Foreskin melanocyte (primary cell): ENCODE measurements at places on chromosomes 13 and 19.

GRCh38 chr13:59931621-59932020, 232.1 kb downstream of the DIAPH3 start:
- no peak for DNase-seq

- no peak for DNase-seq
Measured at GRCh38 chr19:54153731-54154326, 5.7 kb downstream of the LENG1 start.

- no peak for DNase-seq
Measured at GRCh38 chr19:5407356-5407755, 47.9 kb upstream of the ZNRF4 start.

GRCh38 chr19:15423130-15423529, 4.3 kb upstream of the AKAP8L start:
- no peak for DNase-seq

DNA sequence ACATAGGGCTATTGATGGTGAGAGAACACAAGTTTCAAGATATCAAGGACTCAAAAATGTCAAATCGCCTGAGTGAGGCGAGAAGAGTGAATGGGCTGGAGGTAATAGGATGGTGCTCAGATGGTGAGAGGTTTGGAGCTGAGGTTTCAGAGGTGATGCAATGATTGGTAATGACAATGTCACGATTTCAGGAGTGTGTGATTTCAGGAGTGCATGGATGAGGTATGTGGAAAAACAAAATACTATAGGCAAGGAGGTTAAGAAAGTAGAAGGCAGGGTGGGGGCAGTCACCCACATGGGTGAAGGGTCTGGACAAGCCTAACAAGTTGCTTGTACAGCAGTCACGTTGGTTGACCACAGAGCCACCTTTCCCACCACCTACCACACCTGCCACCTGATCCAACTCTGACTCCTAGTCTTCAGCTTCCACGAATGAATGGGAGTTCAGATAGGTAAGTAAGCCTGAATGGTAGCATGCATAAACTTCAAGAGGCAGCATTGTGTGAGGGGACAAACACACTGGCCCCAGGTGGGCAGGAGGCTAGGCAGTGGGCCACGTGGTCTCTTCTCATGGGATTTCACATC, 71.5 kb downstream of the RUBCNL start:
- no peak for DNase-seq

- no peak for DNase-seq
Measured at GRCh38 chr13:99028890-99029289, 51.0 kb upstream of the DOCK9 start.

DNA sequence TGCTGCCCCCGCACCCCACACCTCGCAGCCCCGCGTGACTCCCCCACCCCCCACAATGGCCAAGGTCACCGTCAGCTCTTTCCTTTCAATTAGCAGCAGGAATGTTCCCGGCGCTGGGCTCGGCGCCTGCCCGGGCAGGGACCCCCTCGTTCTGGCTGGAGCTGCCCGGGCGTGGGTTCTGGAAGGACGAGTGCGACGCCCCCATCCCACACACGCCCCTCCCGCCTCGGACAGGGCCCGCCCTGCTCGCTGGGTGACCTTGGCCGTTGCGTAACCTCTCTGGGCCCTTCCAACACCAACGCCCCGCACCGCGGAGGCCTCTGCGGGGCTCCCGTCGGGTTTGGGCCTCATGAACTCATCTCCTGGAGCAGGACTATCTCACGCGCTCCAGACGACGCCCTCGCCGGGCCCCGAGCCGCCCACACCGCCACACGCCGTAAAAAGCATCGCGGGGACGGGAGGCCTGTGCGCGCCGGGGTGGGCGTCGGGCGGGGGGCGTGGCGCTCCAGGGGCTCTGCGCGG, 10.3 kb downstream of the PALM start:
- DNase-seq = no peak

DNA sequence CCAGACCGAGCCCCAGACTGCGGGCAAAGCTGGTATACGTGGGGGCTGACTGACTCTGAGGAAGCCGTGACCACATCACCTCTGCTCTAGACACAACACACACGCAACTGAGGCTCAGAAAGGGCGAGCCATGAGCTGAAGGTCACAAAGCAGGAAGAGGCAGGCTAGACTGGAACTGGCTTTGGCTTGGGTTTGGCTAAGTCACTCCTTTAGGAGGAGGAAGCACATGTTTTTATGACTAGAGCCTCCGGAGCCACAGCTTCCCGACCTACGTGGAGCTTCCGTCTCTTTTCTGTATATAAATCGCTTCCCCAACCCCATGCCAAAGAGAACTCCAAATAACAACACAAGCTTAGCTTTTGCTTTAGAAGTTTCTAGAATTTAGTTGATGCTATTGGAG, 48.0 kb downstream of the RFX2 start:
- no peak for DNase-seq

DNA sequence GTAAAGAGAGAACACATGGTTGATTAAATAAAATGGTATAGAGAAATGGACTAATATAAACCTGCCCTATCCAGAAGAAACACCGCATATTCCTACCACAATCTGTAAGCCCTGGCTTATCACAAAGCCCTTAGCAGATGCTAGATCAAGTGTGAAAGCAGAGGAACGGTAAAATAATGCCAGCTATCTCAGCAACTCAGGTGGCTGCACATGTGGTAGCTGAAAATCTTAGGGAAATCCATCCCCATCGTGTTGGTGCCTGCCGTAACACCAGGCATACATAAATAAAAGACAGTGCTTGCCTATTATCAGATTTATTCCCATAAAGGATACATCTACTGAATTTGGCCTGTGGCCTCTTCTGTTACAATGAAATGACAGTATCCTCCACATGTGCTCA, 304.1 kb upstream of the MAB21L1 start:
- no peak for DNase-seq

DNA sequence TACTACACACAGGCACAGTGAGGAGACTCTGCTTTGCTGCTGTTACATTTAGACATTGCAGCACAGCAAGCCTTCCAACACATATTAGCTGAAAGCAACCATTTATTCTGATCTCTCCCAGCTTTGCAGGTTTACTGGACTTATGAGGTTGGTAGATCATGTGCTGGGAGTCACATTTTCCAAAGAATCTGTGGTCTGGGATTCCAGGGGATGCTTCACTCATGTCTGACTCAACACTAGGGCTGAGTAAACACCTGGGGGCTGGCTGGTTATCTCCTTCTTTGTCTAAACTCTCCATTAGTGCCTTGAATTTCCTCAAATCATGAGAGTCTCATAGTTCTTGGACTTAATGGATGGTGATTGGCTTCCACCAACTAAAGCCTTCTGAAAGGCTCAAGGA, 5.4 kb upstream of the LGALS13 start:
- no peak for DNase-seq

DNA sequence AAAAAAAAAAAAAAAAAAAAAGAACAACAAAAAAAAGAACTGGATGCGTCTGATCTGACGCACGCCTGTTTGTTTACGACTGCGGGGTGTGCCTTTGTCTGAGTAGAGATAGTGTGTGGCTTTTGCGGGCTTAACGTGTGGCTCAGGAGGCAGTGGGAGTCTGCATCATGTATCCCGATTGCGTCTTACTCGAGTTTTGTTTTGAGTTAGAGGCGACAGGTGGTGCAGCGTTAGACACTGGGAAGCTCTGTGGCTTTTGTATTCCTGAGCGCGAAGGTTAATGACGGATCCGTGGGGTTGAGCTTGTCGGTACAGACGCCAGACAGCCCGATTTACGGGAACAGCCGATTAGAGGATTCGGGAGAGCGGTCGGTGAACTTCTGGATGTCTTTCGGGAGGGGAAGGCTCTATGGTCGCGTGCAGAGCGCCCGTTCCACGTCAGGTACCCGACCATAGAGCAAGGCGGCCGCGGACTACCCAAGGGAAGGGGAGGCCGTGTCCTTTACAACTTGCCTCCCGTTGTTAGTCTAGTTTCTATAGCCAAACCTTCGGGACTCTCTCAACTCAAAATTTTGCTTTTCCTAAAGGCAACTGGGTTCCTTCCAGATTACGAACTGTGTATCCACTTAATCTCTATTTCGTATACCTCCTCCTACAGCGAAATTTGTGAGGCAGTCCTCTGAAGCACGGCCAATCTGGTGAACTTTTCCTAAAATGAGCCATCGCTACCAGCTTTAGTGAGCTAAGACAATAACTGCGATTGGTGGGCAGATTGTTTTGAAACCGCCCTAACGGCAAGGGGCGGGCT, 926 bp upstream of the HNRNPUL1 start:
- peak; percentile 32 for DNase-seq

DNA sequence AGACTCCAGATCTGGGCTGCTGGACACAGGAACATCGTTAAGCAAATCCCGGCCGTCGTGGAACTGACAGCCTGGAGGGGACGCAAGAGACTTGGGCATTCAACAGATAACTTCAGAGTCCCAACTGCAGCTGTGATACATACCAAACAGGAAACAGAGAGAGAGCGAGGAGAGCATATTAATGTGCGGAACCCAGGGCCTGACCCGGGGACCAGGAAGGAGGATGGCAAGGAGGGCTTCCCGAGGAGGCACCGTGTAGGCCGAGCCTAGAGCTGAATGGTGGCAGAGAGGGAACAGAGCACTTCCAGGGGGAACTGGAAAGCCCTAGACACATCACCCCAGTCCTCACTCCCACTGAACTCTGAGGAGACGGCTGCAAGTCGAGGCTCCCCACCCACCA, 68.1 kb downstream of the SIPA1L3 start:
- no peak for DNase-seq

DNA sequence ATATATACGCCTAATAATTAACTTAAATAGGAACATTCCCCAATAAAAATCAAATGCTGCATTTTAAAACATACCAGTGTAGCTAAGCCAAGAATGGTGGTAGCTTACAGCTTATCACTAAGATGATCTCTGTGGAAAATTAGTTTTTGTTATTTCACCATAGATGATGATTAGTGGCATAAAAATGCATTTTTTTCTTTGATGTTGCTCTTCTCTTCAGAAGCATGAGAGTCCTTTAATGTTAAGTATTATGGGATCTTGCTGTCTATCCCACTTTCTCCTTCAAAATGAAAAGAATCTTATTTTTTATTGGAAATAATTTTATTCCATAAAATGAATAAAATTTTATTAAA, 731.0 kb downstream of the SLITRK1 start:
- no peak for DNase-seq

DNA sequence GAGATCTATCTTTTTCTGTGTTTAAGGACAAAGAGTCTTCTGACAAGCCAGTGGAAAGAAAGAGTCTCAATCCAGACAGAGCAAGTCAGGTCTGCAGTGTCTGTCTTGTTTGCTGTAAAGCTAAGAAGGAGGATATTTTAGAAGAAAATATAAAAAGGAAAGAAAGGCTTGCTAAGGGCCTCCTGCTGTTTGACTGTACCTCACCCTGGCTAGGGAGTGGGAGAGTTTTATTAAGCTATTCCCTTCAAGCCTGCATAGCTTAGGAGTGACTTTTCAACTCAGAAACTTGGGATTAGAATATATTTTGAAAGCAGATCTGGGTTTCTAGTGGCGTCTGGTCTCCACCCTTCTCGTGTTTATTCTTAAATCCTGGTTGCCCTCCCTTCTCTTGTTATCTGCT, 460.0 kb downstream of the COG6 start:
- DNase-seq = no peak

GRCh38 chr13:91232716-91233115, 114.8 kb upstream of the MIR17HG start:
- no peak for DNase-seq

DNA sequence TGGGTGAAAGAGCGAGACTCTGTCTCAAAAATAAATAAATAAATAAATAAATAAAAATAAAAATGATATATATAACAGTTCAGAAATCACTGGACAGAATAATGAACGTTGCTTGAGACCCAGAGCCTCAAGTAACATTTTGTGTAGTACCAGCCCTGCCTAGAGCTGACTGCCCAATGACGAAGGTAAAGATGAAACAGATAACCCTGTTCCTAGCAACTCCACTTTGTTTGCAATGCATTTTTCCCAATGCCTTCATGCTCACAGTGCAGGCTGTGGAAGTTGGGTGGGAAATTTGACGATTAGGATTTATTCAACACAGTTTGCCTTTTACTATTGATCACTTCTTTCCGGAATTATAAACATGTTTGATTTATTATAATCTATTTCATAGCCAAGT, 22.2 kb upstream of the FRY start:
- DNase-seq = no peak

- DNase-seq = no peak
Measured at GRCh38 chr13:24184882-24185281, 24.4 kb downstream of the SPATA13 start.

DNA sequence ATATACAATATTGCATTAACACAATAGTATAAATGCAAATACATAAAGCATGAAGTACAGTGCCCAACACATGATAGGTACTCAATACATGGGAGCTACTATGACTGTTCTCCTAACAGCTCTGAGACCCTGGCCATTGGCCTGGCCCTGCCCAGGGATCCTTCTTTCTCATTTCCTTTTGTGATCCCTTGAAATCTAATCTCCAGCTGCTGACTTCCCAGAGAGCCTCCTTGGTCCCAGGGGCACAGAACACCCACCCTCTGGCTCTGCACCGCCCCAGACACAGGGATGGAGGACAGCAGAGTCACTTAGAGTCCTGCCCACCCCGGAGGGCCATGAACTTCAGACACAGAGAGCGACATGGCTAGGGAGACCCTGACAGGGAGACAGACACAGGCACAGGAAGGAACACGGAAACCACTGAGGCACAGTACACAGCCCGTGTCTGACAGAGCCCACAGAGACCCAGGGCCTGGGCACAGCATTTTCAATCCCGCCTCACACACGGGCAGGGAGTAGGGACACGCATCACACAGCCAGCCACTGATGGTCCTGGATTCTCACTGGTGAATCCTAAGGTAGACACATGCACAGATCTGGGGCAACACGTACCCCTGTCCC, 4.2 kb upstream of the SYCN start:
- no peak for DNase-seq

GRCh38 chr13:27971236-27971645, 2.1 kb upstream of the CDX2 start:
- no peak for DNase-seq

GRCh38 chr13:46324976-46325375, 62.1 kb downstream of the RUBCNL start:
- no peak for DNase-seq

DNA sequence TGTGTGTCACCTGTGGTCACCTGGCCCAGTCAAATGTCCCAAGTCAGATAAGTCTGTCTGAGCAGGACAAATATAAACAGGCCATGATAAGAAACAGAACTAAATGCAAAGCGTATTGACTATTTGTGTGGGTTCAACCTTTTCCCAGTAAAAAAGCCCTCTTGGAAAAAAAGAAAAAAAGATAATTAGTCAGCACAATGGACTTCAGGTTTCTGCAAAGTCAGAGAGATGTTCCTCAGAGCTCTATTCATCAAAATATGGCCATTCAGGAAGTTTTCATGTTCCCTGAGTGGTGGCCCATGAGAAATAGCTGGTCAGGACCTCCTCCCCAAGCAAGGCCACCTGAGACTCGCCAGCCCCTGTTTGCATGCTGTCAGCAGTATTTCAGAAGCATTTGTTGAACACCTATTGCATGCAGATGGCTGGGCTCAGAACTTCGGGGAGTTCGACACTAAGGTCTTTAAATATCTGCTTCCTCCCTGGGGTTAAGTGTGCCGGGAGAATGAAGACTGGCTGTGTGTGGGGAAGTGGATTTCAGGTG, 2.7 kb downstream of the FFAR3 start:
- no peak for DNase-seq

GRCh38 chr13:23450340-23451046, 17.0 kb upstream of the SACS start:
- no peak for DNase-seq
